ENCODE measurements at places on chromosomes 7 and 10.

GRCh38 chr10:35316218-35316967, 19.9 kb upstream of the CCNY start:
- no peak for DNase-seq

DNA sequence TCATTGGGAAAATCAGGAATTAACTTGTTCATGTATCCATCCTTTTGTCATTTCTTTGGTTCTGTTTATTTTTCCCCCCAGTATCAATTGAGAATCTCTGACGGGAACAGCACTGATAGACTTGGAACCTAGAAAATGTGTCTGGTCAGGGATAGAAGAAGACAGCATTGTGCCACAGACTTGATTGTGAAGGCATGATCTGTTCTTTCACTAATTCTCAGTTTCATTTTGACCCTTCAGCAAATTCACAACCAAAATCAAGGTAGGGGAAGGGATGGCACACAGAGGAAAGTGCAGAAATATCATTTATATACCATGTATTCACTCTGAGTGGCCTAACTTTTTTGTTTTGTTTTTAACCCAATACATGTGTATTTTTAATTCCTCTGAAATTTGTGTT, 106.8 kb downstream of the WNT2 start:
- DNase-seq = no peak

DNA sequence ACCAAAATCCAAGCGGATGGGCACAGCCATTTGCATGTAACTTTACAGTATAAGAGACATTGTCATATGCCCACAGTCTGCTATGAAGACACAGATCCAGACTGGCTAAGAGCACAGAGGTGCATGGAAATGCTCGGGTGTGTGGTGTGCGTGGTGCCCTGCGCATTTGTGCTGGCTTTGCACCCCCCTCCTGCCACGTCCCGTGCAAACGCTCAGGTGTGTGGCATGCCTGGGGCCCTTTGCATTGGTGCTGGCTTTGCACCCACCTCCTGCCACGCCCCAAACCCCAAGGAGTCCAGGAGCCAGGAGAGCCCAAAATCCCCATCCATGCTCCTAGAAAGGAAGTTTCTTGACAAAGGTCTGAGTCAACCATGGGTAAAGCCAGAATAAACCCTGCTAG, 306.2 kb downstream of the PTPRN2 start:
- no peak for DNase-seq

DNA sequence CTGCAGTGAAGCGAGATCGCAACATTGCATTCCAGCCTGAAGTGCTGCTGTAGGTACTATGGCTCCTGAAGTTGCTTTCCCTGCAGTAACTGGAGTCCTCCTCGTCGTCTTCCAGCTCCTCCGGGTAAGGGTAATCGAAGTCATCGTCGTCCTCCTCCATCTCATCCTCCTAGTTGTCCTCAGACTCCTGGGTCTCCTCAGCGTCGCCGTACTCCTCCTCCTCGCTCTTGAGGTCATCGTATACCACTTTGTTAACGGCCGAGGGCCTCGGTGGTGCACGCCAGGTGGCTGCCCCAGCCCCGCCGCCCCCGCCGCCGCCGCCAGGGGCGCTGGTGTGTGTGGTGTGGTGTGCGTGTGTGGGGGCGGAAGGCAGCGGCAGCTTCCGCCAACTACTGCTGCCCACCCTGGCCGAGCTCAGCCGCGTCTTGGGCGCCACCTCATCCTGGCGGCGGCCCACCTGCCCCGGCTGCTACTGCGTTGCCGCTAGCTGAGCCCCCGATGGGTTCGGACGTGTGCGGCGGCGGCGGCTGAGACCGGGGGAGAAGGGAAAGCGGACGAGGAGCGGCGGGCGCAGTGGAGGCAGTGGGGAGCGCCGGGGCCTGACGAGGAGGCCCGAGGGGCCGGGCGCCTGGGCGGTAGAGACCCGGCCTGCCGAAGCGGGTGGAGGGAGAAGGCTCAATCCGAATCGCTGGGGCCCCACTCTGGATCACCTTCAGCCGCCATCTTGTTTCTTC, 11.8 kb upstream of the ACBD5 start:
- no peak for DNase-seq

GRCh38 chr10:107727767-107728317, 563.3 kb upstream of the SORCS1 start:
- DNase-seq = no peak

GRCh38 chr10:69533658-69534057, 39.6 kb downstream of the NEUROG3 start:
- no peak for DNase-seq

GRCh38 chr10:120478386-120478785, 21.4 kb downstream of the PLPP4 start:
- no peak for DNase-seq

GRCh38 chr10:100333661-100334440, 3.8 kb upstream of the PKD2L1 start:
- DNase-seq = no peak

- DNase-seq = no peak
These were observed 20.0 kb downstream of the XPNPEP1 start for GRCh38 chr10:109902992-109903947.

GRCh38 chr10:102660888-102661657, 16.8 kb downstream of the TRIM8 start:
- no peak for DNase-seq

- DNase-seq = no peak
These were observed 26.4 kb upstream of the PRKAR2B start for GRCh38 chr7:107017965-107018719.

DNA sequence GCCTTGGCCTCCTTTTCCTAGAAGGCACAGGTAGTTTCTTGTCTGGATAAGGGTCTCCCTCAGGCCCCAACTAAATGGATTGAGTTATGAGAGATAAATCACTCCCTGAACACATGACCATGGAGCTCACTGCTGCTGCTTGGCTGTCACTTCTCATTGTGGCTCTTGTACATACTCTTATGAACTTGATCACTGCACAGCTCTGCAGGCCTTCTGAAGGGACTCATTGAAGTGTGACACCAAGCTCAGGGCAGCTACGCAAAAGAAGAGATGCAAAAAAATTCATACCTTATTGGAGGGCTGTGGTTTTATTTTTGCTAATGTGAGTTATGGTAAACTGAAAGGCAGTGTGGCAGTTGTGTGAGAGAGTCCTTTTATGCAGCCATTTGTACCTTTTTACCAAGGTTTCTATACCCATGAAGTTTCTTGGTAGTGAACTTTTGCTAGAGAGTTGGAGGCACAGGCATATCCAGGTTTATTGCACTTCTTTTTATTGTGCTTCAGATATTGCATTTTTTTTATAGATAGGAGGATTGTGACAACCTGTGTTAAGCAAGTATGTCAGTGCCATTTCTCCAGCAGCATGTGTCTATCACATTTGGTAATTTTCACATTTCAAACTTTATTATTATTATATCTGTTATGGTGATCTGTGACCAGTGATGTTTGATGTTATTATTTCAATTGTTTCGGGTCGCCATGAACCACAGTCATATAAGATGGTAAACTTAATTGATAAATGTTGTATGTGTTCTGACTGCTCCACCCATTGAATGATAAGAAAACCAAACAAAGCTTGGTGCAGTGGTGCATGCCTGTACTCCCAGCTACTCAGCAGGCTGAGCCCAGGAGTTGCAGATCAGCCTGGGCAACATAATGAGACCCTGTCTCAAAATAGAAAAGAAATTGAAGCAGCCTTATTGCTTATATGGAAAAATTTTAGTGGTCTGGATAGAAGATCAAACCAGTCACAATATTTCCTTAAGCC, 100.6 kb downstream of the LRRC4 start:
- DNase-seq = no peak

DNA sequence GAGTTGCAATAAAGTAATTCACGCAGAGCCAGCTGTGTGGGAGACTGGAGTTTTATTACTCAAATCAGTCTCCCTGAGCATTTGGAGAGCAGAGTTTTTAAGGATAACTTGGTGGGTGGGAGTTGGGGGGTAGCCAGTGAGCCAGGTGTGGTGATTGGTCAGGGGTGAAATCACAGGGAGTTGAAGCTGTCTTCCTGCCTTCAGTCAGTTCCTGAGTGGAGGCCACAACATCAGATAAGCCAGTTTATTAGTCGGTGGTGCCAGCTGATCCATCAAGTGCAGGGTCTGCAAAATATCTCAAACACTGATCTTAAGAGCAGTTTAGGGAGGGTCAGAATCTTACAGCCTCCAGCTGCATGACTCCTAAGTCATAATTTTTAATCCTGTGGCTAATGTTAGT, 3.3 kb upstream of the CYP51A1 start:
- DNase-seq = no peak

GRCh38 chr10:127797339-127797738, 60.4 kb downstream of the FOXI2 start:
- DNase-seq = no peak

- DNase-seq = no peak
These were observed 41.0 kb downstream of the UBE2H start for GRCh38 chr7:129911790-129912189.

- DNase-seq = no peak
These were observed 329.4 kb upstream of the MYO3A start for GRCh38 chr10:25604591-25604990.

DNA sequence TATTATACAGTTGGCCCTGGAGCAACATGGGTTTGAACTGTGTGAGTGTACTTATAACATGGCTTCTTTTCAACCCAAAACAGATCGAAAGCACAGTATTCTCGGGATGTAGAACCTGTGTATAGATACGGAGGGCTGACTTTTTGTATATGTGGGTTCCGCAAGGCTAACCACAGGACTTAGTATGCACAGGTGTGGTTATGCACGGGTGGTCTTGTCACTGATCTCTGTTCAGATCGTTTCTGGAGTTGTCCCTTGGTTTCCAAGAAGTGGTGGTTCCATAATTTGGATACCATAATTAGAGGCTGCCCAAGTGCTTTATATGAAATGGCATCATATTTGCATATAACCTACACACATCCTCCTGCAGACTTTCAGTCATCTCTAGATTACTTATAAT, 10.9 kb upstream of the BHLHA15 start:
- no peak for DNase-seq

- DNase-seq = no peak
These were observed 24.4 kb downstream of the MRPS33 start for GRCh38 chr7:140990193-140990962.

DNA sequence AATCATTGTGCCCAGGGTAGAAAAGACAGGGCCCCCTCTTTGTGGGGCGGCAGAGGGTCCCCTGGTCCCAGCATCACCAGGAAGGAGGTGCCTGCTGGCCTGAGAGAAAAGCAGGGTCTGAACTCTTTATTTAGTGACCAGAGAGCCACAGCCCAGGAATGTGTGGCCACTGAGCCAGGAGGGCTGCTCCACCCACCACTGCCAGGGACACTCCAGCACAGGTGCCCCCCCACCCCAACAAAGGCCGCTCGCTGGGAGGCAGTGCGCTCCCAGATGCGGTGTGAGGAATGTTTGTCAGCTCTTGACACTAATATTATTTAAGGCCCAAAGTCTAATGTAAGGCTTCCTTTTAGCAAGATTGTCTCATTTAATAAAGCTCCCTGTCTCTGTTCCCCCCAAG, 59.6 kb upstream of the ZMIZ1 start:
- DNase-seq = no peak

DNA sequence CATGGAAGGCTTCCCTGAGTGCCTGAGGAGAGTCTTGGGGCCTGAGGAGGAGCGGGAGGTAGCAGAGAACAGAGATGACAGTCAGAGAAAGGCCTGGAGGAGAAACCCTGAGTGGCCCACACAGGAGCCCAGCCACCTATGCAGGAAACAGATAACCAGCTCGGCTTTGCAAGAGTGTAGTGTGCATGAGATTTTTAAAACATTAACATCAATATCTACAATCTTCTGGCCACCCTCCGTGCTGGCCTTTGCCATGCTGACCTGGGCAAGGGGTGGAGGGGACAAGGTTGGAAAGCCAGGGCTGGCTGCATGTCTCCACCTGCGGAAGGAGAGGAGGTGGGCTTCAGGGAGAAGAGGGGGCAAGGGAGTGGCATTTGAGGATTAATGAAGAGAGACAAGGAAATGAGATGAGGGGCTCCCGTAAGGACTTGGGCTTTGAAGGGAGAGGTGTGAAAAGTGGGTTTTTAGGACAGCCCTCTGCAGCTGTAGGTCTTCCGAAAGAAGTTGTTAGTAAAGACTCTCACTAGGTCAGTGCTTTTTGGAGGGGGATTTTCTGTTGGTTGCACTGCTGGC, 59.3 kb upstream of the SDK1 start:
- no peak for DNase-seq

GRCh38 chr7:4058158-4058557, 623.9 kb upstream of the FOXK1 start:
- no peak for DNase-seq

DNA sequence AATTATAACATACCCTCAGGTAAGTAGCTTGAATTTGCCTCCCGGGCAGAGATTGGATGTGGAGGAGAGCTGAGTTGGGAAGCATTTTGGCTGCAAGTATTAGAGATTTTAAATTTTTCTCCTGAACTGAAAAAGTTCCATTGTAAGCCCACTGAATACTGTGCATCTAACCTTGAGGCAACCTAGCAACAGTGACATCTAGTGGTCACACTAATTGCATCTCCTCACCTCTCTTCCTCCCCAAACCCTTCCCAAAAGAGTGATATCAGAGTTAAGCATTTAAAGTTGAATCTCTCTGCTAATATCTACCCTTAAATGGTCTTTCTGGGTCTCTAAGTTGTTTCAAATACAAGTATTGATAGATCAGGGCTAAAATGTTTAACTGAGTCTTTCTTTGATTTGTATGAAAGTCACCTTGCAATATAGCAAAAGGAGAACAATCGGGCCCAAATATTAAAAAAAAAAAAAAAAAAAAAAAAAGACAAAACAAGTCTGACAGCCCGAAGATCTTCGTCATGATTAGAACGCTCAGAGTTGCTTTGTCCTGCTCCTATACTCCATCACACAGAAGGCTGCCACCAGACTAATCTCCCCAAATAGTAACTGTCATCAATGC, 40.4 kb upstream of the DLX5 start:
- DNase-seq = no peak

GRCh38 chr10:44752451-44753441, 158.4 kb upstream of the TMEM72 start:
- no peak for DNase-seq

All from omental fat pad (tissue), 4 donors.